SHP77 treated with DMSO at 0.1 percent for 48 hours (cell line): ENCODE measurements at places on chromosomes 3 and 15.

GRCh38 chr15:62119874-62120273 is 45.2 kb downstream of the C2CD4B start:
- DNase-seq: no peak

DNA sequence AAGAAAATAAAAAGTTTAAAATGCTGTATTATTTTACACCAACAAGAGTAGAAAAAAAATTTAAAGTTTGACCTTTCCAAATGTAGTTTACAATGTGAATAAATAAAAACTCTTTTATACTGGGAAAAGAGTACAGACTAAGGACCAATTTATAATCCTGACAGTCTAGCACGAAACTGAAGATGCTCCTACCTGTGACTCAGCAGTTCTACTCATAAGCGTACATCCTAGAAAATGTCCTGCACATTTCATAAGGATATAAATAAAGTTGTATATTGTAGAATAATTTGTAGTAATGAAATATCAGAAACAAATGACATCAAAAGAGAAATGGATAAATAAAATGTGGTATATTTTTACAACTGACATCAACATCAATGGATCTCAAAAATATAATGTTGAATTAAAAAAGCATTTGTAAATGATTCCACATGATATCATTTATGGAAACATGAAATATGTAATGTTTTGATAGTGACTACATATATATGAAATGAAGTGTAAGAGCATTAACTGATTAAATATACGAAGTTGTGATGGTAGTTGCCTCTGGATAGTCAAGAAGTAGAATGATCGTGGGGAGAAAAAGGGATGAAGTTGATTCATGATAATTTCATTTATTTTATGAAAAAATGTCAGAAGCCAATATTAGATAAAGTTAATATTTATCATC is 161.3 kb upstream of the CBLB start:
- no peak for DNase-seq

DNA sequence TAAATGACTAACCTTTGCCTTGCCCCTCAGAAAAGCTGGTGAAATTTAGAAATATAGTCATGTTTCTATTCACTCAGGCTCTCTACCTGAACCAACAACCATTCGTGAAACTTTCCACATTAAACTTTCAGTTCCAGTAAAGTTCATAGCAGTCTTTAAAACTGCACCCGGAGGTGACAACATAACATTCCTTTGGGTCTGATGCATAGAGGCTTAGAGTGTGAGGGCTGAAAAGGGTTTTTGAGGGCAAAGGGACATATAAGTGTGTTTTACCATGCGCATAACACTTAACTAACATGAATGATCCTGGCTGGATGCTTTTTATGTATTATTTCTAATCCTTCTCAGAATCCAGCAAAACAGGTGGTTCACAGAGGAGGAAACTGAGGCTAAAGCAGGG is 471.7 kb upstream of the MCTP2 start:
- no peak for DNase-seq

- no peak for DNase-seq
These were observed 29.0 kb upstream of the FURIN start for GRCh38 chr15:90839187-90840071.

- no peak for DNase-seq
These were observed 36.1 kb downstream of the CD200R1L start for GRCh38 chr3:112810561-112810960.

GRCh38 chr3:46856576-46857471 is 6.4 kb downstream of the MYL3 start:
- DNase-seq: no peak

- DNase-seq: no peak
These were observed 97.5 kb downstream of the CFAP20DC start for GRCh38 chr3:58952128-58952917.

DNA sequence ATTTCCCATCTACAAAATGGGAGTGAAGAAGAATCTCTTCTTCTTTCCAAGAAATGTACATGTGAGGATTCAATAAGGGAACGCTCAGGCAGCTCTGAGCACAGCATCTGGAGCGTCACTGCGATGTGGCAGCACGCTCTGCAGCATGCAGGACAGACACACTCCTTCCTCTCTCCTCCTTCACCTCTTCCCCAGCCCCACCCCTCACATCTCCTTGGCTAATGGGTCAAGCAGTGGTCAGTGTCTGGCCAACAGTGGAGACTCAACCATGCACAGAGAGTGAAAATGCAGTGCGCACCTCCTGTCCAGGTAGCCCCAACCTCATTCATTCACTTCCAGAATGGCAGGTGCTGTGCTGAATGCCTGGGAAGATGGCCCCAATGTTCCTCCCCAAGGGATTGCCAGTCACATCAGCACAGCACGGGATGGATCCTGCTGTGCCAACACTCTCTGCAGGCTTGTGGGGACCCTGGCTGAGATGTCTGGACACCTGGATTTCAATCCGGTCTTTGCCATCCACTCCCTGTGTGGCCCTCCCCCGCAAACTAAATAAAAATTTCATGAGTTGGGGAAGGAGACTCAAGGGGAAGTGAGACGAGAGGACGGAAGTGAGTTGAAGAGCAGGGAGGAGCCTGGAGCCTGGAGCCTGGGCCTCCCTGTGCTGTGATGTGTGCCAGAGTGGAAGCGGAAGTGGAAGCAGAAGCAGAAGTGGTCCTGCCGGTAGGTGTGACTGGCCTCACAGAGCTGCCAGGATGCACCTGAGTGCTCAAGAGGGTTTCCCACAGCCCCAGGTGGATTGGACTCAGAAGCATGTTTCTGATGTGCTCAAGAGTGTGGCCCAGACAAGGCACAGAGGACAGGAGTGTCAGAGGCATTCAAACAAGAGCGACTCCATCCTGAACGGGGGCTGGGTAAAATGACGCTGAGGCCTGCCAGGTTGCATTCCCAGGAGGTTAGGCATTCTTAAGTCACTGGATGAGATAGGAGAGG is 163.9 kb downstream of the SMAD6 start:
- no peak for DNase-seq
